ENCODE measurements at places on chromosomes 7 and 10.

DNA sequence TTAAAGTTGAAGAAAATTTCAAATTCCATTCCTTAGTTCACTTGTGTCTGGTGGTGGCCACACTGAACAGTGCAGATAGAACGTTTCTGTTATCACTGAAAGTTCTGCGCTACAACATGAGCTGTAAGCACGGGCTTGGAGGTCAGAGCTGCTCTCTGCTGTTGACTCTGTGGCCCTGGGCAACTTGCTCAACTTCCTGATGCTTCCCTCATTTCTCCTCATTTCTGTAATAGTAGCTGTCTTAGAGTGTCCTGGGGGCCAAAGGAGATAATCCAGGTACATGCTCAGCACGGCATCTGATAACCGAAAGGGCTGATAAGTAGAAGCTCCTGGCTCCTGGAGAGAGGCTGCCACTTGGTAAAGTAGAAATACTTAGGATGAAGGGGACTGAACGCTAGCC, 92.3 kb upstream of the DUSP5 start:
- no peak for DNase-seq

DNA sequence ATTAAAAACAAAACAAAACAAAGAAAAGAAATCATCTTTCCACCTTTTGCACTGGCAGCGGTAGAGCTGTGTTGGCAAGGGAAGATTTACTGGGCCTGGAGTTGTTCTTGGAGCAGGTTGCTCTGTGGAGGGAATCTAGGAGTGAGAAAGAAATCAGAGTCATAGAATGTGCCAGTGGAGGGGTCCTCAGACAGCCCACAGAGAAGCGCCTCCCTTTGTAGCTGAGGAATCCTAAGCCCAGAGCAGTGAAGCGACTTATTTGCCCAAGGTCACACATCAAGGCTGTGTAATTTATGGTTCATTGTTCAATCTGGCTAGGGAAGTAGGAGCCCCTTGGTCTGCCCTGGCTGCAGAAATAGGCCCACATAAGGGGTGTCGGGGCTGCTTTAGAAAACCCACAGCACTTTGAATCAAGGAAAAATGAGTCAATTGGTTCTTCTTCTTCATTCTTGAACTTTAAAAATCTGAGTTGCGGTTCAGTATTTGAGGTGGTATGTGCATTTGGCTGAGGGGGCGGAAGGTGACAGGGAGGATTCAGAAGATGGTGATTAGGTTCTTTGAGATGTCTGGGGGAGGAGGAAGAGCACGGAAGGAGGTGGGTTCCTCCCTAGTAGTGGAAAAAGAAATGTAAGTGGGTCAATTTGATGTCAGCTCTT, 253.7 kb downstream of the PTEN start:
- no peak for DNase-seq

- DNase-seq: no peak
These were observed 28.1 kb upstream of the PLXDC2 start for GRCh38 chr10:19788075-19788686.

DNA sequence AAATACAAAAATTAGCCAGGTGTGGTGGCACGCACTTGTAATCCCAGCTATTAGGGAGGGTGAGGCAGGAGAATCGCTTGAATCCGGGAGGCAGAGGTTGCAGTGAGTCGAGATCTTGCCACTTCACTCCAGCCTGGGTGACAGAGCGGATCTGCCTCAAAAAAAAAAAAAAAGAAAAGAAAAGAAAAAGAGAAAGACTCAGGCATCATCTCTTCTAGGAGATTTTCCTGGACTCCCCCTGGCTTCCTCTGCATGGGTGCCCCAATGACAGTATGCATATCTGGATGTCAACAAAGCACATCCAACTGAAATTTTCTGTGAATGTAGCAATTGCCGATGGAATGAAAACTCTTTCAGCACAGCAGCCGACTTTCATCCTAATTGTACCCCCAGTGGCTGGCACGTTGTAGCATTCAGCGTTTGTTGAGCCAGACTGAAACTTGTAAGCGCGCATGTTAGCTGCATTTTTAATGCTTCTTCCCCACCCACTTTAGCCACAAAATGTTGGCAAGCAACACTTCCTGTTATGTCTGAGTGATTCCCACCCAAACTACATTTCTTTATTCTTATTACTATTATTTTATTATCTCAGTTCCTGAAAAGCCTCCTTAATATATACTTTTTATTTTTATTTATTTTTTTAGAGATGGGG, 70.2 kb downstream of the PRTFDC1 start:
- no peak for DNase-seq

GRCh38 chr10:59709395-59710125, at the start of gene SLC16A9:
Gene SLC16A9, minus strand, starts transcription at chr10:59709850. Its CDS starts 25,559 bp downstream, at chr10:59684291.
- peak; percentile 83 for DNase-seq

DNA sequence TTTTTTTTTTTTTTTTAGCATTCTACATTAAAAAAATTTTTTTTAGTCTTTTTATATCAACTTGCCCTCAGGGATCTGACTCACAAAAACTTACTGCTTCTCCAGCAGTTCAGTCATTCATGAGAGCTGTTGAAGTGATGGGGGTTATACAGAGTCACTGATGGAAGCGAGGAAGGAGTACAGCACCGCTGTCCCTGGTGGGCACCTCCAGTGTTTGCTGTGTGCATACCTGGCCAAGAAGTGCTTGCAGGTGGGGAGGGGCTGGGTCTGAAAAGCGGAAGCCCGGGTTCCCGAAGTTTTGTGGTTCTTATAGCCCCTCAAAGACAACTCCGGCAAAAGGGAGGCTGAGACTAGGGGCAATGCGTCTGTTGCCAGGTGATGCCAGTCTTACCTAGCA, 46.2 kb downstream of the MINDY4 start:
- DNase-seq: no peak

- DNase-seq: no peak
These were observed 11.5 kb downstream of the SDK1 start for GRCh38 chr7:3312583-3312982.

DNA sequence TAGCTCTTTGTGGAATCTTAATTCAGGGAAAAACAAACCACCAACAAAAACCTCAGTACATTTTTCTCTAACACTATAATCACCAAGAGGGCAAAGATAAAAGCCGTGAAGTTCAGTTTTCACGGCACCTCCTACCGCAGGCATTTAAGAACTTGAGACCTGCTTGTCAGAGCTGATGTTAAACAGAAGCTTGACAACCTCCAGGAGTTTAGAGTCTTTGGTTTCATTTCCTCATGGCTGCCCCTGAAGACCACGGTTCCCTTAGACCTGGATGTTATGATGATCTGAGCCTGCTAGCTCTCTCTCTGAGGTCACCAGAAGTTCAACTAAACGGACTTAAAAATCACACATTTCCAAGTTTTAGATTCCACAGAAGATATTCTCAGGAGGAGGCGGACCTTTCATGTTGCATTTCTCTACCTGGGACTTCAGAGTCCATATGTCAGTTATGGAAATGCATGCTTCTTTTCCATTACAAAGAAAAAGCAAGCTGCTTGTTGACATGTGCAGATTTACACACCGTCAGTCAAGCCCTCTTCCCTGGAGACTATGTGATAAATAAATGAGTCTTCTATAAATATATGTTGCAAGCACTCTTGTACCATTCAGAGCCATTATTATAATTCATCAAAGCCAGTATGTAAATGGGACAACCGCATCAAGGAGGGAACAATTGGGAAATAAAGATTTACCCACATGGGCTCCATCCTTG, 258.0 kb downstream of the GFRA1 start:
- DNase-seq: no peak

- no peak for DNase-seq
These were observed 27.5 kb upstream of the AMZ1 start for GRCh38 chr7:2660359-2661095.

GRCh38 chr10:43203448-43204041, 63.3 kb downstream of the RASGEF1A start:
- DNase-seq: no peak

GRCh38 chr10:76213876-76214275, 782.5 kb downstream of the LRMDA start:
- DNase-seq: no peak

DNA sequence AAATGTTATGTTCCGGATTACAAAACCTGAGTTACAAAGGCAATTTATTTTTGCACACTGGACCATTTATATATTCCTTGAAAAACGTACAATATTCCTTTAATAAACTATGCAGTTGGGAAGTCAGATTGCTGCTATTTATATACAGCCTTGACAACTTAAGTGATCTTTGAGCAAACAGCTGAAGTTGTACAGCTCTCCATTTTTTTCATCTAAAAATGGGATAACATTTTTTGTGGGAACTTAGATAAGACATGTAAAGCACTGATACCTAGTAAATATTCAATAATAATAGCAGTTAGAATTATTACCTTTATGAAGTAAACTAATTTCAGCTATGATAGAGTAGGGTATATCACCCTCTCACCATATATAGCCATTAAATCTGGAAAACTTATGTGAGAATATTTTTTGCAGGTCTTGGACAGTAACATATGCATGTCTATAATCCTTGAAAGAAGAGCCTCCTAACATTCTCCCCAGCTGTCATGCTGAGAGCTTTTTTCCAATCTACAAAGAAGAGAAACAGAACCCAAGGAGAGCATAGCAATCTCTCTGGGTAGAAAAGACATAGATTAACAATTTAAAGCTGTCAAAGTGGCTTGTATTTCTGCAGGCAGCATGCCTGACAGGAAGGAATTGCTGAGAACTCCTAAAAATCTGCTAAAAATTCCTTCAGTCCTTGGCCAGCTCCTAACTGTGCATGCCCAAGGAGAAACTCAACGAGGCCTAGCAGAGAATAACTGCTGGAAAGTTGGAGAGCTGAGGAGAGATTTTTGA, 326.0 kb downstream of the CRPPA start:
- DNase-seq: no peak

DNA sequence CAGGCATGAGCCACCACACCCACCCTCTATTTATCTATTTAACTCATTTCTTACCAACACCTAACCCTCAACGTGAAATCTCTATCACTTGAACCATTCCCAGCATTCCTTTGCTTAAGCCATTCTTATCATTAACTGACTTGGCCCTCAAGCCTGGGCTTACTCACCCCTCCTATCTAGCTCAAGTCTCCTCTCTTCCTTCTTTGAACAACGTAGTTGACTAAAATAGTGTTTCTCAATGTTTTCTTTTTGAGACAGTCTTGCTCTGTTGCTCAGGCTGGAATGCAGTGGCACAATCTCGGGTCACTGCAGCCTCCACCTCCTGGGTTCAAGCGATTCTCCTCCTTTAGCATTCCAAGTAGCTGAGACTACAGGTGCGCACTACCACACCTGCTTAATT, 7.0 kb downstream of the ANXA7 start:
- DNase-seq: no peak

DNA sequence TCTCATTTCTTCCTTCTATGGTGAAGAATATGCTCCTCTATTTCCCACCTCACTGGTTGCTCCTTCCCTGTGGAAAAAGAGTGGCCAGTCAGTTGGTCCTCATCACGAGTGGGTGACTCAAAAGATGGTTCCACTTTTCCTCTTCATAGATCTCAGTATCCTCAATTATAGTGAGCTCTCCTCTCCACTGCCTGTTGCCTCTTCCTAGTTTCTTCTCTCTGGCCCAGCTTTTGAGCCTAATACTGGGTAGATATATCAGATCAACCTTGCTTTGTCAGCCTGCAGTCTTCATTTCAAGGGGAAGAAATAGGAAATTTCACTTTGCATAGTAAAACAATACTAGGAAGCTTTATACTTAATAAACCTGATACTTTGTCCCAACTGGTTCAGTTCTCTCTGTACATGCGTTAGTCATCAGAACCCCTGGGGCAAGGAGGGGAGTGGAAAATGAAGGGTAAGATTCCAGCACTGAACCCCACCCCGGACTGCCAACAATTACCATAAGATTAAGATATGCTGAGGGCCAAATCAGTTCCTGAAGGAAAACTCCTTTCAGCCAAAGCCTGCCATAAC, 15.5 kb upstream of the WNT16 start:
- no peak for DNase-seq

DNA sequence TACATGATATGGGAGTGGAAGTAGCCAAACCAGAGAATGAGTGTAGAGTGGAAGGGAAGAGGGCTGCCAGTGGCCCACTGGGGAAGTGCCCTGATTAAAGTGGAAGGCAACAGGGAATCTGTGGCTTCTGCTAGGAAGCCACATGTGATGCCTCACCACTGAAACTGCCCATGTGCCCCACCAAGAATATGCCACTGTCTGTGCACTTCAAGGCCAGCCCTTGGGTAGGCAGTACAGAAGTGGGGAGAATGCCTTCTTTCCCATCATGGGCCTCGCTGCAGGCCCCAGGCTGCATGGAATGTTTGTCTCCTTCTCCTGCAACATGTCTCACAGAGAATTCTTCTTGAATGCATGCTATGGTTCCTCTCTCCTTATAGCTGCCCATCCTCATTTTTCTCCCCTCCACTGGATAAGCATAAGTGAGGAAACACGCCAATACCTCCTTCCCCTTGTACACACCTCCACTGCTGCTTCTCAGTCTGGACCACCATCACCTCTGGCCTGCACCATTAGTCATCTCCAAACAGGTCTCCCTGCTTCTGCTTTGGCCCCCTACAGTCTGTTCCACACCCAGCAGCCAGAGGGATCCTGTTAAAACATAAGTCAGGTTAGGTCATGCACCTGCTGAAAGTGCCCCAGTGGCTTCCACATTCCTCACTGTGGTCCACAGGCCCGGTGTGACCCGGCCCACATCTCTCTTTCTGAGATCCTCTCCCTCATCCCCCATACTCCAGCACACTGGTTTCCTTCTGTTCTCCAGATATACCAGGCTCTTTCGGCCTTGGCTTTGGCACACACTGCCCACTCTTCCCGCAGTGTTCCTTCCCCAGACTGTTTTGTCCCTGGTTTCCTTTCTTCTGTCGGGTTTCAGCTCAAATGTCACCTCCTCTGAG, 37.1 kb downstream of the SNX10 start:
- no peak for DNase-seq

DNA sequence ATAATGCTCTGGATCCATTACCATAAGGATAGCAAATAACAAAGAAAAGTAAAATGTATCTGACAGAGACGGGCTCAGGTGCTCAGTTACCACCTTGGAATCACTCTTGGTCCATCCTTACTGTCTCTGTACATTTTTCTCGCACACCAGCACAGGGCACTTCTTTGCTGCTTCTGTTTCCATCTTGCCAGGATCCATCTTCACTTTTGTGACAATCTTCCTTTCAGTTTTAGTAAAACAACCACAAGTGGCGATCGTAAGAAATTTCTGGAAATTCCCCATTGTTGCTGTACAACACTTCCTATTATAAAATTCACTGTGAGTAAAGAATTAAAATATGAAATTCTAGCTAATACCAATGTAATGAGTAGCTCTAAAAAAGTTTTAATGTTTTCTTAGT, 695.5 kb downstream of the GRM8 start:
- no peak for DNase-seq
